ENCODE measurements at places on chromosomes 1 and 21. TPM values are rescaled to one million over a fixed set of nuclear protein-coding genes. Genes with fewer than 3 reads are reported as not detected.
A peak's percentile ranks its signal among the peaks of the same experiment; 100 is the strongest.

DNA sequence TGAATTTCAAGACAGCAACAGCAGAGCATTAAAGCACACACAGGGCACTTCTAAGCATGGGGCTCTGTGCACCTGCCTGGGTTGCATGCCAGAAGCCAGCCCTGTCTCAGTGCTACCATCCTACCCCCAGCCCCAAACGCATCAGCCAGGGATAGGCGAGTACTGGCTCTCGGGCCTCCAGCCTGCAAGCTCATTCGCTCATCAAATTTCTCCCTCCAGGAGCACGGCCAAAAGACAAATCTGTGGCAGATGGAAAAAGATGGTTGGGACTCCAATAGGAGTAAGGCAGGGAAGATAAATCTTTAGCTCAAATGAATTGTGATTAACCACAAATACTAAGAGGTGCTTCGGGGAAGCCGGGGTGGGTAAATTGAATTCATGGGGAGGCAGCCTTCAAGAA, 189.6 kb downstream of the KAZN start:
- DNase-seq = no peak

DNA sequence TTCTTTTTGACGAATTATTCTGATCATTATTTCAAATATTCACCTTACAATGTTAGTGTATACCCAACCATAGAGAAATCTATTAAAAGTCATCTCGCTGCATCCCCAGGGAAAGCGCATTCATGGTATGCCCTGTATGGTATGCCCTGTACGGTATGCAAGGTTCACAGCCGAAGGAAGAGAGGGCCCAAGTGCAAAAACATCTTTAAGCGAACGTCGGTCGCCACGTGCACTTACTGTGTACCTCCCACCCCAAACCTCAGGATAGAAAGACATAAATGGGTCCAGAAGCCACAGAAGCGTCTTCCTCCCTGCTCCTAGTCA, 14.4 kb downstream of the HLX start:
- no peak for DNase-seq

DNA sequence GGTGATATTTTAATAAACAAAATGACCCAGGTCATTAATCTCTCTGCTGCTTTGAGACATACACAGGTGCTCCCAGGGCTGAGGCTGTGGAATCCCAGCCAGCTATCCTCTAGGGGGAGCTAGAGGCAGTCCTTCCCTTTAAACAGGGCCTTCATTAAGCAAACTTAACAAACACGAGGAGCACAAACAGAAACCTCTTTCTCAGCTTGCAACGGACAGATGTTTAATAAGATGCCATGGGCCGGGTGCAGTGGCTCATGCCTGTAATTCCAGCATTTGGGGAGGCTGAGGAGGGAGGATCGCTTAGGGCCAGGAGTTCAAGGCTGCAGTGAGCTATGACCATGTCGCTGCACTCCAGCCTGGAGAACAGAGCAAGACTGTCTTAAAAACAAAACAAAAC, 106.7 kb downstream of the HIVEP3 start:
- peak; percentile 82 for DNase-seq

DNA sequence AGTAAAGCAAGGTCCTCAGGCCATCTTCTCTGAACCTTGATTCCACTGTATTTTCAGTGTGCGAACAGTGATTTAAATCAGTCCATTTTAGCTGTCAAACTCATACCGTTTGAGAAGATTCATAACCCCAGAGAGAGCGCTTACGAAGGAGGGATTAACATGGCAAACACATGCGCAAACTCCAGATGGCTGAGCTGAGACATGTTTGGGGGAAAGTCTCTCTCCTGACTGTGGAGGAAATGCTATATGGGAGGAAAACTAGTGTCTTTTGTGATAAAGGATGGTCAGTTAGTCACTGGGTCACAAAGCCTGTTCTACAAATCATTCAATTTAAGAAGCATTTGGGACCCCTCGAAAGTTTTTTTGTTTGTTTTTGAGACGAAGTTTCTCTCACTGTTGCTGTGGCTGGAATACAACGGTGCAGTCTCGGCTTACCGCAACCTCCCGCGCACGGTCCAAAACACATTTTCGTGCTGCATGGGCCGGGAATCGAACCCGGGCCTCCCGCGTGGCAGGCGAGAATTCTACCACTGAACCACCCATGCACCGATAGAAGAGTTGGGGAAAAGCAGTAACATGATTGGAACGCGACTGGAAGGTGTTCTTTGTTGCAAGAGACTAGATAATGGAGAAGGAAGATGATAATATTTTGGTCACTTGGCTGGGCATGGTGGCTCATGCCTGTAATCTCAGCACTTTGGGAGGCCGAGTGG, 58.4 kb upstream of the CXADR start:
- DNase-seq = peak; percentile 70

Gene GMEB1
- total RNA-seq = 14.1 TPM

DNA sequence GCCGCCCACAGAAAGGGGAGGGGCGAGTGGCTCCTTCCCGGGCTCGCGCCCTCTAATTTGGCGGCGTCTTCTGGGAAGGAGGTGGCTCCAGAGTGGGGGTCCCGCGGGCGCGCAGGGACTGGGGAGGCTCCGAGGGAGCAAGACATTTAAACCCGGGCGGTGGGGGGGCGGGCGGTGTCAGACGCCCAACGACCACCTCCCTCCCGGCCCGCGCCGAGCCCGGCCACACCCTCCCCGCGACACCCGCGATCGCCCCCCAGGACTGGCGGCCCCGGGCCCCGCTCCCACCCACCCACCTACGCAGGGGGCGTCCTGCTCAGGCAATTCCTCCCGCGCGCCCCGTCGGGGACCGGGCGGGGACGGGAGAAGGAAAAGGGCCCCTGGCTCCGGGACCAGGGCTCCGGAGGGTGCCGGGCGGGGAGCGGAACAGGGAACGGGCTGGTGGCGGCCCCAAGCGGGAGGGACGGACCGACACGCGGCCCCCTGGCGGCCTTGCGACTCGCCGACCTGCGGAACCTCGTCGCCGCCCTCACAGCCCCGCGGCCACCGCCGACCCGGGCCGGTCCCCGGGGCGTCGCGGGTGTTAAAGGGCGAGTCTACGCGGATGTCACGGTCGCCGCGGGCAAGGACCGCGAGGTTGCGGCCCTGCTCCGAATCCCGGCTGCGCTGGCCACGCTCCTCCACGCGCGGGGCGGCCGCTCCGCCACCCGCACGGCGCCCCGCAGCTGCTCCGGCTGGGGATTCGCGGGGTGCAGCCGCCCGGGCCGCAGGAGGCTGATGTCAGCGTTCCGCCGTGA, 94.0 kb upstream of the FMN2 start:
- DNase-seq = peak; percentile 6

- DNase-seq = no peak
Measured at GRCh38 chr1:207799989-207800648, 48.3 kb downstream of the CD46 start.

Gene FAM72D
- 1.3 TPM for total RNA-seq

GRCh38 chr1:237045278-237046016, 3.5 kb downstream of the RYR2 start:
- DNase-seq = no peak

DNA sequence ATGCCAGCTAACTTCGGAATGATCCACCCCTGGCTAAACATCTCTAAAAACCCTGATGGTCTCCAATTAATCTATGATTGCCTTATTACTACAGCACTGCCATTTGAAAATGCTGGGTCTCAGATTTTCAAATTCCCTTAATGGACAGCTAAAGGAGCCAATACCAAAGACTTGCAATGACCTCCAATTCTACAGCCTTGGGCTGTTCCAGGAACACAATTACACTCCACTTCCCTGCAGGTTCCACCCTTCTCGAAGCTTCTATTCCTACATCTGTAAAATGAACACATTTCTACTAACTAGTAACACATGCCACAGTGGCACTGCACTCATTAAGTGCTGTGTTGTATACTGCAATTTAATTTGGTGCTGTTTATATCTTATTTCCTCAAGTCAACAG, 85.7 kb upstream of the AK4 start:
- DNase-seq = no peak

GRCh38 chr1:82786883-82787282, 986.1 kb downstream of the ADGRL2 start:
- DNase-seq = no peak

Data from dermis blood vessel endothelial cell (primary cell).